Smooth muscle cell of the brain vasculature (primary cell): ENCODE measurements at places on chromosomes 3 and 15.

DNA sequence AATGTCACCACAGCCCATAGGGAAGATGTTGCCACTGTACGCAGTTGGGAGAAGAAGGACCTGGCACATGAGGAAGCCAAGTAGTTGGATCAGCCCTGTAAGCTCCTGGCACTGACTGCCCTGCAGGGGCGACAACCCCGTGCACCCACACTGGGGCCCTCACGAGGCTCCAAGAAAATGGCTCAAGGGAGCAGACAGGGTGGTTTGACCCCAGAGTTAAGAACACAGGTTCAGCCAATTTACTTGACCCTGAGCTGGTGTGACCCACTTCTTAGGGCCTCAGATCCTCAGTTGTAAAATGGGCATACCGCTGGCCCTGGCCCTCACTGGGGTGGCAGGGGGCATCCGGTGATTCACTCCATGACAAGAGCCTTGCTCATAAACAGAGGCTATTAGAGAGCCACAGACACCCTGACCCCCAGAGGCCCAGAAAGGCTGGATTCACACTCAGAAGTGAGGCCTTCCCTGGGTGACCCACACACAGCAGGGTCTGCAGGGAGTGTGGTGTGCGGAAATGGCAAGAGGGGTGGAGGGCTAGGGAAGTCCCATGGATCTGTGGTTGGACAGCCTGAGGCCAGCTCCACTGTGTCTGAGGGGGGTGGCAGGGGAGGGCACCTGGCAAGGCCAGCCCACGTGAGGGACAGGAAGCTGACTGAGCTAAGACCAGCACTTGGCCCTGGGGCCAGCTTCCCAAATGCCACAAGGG lies 1.7 kb upstream of the HHATL start:
- DNase-seq = no peak

DNA sequence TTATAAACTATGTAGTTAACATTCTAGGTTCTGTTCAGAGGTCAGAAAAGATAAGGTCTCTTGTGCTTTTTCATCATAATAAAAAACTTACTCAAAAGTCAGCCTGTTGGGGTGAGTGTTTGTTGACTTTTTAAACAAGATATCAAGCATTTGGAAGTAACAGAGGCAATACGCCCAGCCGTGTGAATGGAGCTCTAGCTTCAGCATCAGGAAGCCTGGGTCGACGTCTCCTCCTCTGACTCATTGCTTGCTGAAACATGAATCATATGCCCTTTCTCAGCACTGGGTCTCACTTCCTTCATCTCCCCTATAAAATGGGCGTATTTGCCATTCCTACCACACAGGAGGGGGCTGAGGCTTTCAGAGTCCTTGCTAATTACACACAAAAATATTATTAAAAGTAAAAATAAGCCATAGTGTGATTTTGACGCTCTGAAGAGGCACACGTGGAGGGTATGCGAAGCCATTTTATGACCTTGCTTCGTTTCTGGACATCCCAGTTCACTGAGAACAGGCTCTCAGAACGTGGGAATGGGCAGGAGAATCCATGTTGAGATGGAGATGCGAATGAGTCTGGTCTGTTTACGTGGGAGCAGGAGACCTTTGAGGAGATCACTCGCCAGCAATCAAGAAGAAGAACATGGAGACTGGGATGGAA lies 220.8 kb upstream of the TPRG1 start:
- peak; percentile 95 for DNase-seq

DNA sequence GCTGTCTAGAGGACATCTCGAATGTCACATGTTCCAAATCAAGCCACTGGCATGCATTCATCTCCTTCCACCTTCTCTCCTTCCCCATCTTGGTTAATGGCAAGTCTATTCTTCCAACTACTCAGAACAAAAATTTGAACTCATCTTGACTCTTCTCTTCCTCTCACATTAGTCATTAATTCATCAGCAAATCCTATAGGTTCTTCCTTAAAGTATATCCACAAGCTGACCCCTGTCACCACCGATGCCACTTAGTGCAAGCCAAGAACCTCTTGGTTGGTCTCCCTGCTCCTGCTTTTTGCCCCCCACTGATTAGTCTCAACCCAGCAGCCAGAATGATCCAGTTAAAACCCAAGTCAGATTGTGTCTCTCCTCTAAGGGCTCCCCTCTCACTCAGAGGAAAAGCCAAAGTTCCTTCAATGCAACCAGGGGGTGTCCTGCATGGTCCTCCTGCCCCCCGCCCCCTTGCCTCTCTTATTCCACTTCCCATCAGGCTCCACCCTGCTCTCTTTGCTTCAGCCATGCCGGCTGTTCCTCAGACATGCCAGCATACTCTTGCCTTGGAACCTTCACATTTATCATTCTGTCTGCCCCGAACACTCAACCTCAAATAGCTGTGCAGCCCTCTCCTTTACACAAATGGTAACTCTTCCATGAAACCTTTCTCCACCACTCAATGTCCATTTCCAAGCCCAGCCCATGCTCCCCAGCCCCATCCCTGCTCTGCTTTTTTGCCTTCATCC lies 1.0 kb upstream of the GALNT15 start:
- no peak for DNase-seq

GRCh38 chr3:185977679-185978040 lies 39.8 kb upstream of the TRA2B start:
- DNase-seq = no peak

GRCh38 chr15:69934607-69935006 lies 163.1 kb downstream of the TLE3 start:
- DNase-seq = no peak

GRCh38 chr3:52574056-52574965 lies 37.9 kb downstream of the UQCC5 start:
- DNase-seq = no peak

- no peak for DNase-seq
These were observed 154.6 kb downstream of the ADAM10 start for GRCh38 chr15:58594898-58595297.

DNA sequence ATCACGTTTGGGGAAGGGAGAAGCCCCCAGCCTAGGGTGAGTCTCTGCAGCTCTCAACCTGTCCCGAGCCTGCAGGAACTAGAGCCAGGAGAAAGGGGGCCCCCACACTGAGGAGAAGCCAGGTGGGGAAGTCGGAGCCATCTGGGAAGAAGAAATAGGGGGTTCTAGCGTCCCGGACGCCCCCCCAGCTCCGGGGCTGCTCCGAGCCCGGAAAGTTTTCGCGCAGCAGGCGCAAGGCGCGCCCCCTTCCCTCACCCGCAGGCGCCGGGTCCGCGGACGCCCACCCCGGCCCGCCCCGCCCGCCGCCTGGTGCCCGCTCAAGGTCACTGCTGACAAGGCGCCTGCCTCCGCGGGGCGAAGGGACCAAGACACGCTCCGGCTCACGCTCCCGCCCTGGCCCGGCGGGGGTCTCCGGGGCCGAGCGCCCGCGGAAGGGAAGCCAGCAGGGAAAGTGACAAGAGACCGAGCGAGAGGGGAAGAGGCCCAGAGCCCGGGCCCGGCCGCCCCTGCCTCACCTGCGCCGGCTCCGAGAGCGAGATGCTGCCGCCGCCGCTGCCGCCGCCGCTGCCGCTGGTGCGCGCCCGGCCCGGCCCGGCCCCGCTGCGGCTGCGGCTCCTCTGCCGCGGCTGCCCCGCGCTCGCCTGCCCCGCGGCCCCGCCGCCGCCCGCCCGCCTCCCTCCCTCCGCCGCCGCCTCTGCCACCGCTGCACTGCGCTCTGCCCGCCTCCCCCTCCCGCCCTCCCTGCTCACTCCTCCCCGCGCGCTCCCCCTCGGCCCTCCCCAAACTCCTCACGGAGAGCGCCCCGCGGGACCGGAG lies 108.4 kb upstream of the SLC6A11 start:
- DNase-seq = no peak

DNA sequence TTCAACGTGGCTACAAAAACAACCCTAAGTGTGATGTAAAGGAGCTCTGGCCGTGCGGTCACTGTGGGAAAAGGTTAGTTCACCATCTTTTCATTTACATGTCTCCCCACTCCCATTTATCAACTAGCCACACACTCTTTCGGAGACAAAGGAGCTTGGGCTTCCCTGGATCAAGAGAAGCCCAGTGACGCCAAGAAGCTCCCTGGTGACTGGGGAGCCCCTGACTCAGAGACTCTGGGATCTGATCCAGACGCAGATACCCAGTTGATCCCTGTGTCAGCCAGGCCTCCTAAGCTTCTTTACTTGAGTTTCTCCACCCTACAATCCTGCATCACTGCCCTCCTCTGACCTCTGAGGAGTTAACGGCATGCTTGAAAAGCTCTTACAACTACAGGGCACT lies 43.9 kb downstream of the HEG1 start:
- no peak for DNase-seq

DNA sequence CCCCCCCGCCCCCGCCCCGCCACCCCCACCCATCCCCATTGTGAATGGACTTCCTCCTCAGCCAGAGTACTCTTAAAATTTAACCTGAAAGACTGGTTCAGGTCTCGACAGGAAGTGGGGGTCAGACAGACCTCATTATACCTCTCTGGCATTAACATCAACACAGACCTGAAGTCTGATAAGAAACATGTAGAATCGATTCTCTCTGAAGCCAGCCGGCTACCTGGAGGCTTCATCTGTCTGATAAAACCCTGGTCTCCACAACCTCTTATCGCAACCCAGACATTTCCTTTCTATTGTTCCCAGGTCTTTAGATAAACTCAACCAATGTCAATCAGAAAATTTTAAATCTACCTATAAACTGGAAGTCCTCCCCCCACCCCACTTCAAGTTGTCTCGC lies 42.6 kb downstream of the SLCO2A1 start:
- no peak for DNase-seq

GRCh38 chr15:26095710-26096330 lies 232.7 kb upstream of the ATP10A start:
- no peak for DNase-seq

DNA sequence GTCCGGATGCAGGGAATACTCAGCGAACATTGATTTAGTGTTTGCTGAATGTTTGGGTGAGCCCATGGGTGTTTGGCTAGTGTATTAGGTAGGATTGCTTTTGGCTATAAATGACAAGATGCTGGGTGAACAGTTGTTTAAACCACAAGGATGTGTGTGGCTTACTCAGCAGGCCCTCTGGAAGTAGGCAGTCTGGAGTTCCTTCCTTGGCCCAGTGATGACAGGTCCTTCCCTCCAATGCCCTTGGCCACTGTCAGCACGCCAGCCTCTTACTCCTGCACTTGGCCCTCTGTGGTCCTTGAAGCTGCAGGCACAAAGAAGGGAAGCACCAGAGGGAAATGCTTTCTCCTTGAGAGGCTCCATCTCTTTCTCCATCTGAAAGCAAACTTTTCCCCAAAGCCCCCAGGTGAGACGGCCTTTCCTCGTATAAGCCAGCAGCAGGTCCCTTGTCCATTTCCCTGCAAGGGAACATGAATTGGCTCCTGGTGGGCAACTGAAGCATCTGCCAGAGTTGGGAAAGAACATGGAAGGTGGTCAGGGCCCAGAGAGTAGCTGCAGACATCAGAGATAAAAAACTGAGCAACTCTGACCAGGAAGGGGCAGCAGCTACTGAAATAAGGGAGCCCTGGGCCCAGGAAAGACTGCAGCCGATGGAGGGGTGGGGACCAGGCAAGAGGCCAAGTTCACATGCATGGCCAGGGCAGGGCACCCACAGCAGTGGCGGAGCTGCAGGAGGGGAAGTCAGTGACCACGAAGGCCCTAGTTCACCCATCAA lies 105.0 kb downstream of the TPRA1 start:
- no peak for DNase-seq

DNA sequence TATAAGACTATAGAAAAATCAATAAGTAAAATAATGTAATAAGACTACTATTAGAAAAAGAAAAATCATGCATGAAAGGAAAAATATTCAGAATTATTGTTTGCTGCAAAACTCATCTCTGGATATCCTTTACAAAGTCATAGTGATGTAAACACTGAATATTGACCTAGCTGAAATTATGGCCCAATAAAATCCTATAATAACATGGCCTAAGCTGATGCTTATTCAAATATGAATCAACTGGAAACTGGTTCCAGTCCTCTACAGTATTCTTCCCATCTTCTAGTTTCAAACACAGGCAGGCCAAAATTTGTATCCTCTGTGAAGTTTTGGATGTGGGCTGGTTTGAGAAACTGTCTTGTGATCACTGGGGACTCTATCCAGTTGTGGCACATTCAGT lies 134.5 kb downstream of the CNTN3 start:
- DNase-seq = no peak

GRCh38 chr3:149316437-149316836 lies 17.0 kb downstream of the TM4SF18 start:
- no peak for DNase-seq

GRCh38 chr3:43255662-43256061 lies 30.7 kb upstream of the SNRK start:
- DNase-seq = no peak

- DNase-seq = no peak
These were observed 308.2 kb downstream of the VPS13C start for GRCh38 chr15:61752001-61752400.

DNA sequence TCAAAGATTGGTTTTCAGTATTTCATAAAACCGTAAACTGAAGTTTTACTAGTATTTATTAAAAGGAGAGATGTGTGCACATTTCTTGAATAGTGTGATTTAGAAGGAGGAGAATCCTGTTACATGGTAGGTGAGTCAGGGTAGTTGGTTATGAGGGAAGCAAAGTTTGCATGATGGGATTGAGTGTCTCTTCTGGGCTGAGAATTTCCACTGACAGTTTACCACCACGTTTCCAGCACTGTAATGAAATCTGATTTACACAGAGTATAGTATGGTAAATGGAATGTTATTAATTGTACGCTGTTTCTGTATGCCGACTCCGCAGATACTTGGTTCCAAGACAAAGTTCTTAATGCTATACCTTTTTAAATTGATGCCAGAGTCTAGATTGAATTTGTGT lies 1.6 kb downstream of the NECTIN3 start:
- no peak for DNase-seq

DNA sequence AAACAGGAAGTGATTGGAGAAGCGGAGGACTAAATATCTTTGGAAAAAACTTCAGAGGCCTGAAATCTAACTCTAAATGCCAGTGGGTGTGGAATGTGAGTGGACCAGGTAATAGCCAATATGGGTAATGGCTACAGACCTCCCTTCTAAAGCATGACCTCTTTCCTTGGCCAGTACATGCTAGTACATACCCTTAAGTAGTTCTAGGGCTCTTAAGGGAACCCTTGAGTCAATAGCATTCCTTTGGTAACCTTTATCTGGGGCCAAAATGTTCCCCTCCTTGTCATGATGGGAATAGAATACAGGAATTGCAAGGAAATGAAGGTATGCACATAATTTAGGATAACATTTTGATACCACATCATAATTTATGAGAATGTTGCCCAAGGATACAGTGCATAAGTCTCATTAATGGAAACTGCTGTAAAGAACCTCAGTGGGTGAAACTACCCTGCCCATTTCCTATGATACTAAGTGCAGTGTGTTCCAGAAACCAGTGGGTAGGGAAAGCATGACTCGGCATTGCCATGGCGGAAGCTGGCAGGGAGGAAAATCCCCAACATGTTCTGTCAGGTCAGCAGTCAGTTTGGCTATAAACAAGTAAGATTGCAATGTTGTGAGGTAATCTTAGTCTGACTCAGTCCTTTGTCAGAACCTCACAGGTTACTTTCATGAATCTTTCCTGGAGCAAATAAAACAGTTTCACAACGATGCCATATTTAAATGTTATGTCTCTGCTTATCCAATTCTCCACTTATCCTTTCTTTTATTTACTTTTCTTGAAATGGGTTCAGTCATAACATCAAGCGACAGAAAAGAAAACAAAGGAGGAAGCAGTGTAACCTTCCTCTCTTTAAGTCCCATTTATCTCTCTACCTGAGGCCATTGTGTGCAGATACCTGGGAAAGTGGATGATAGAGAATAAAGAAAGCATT lies 23.5 kb upstream of the RAP2B start:
- no peak for DNase-seq
